ENCODE measurements at places on chromosomes 11 and 22.

DNA sequence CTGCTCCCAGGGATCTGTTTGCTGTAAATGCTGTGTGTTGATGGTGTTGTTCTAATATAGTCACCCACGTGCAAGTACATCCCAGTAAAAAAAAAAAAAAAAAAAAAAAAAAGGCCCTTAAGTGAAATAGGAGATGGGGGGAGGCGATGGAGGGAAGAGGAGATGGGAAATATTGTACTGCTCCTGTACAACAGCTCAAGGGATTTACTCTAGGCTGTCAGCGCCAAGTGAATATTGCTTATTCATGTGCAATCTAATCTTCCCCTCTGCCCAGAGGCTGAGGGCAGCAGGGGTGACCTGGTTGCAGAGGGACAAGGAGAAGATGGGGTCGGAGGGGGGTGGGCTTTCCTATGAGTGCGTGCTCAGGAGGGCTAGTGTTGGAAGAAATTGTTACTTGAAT is 206.2 kb upstream of the CADM1 start:
- no peak for DNase-seq

DNA sequence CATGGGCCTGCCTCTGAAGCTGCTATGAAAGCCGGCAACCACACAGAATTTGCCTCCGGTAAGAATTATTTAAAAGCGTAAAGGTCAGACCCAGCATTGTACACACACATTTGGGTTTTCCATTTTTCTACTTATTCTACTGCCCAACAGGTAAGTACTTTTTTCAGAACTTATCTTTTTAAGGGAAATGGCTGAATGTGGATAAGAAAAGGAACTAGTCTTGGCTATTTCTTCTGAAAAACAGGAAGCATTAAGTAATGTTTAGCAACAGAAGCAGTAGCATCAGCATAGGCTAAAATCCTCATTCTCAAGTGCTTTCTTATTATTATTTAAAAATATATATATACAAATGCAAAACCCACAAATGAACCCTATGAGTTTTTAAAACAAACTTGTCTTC is 103.1 kb downstream of the MPPED2 start:
- no peak for DNase-seq

GRCh38 chr11:46920755-46921154 is 2.4 kb upstream of the LRP4 start:
- no peak for DNase-seq

GRCh38 chr22:24247564-24248344 is 2.9 kb upstream of the GGT5 start:
- peak; percentile 32 for DNase-seq

GRCh38 chr11:76892306-76892705 is 31.6 kb downstream of the ACER3 start:
- no peak for DNase-seq

- DNase-seq, result no peak
Measured at GRCh38 chr22:41908411-41909309, 6.2 kb downstream of the SHISA8 start.

DNA sequence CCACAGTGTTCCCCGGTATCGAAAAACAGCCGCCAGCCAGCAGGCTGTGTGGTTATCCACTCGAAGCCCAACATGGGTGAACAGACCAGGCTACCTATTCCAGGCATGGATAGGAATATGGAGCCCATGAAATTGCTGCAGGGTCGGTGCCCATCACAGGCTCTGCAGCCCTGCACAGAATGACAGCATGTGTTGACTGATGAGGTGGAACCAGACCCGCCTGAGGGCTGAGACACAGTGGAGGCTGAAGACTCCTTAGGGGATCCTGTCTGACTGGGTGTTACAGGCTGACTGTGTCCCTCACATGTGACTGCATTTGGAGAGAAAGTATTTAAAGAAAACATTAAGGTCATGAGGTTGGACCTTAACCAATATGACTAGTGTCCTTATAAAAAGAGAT is 6.2 kb upstream of the YPEL1 start:
- DNase-seq, result no peak

DNA sequence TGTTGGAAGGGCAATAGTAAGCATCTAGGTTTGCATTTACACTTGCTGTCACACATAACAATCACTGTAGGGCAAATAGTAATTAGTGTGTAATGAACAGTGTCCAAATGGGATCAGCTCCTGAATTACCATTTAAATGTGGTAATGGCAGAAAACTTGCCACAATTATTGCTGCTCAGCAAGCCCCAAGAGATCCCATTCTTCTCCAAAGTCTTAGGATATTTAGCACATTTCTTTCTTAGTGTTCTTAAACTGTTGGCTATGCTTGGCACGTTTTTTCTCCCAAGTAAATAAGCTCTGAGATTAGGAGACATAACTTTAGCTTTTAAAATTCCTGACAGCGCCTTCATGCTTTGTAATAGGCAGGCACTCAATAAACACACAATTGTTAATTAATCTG is 1037.0 kb downstream of the DLG2 start:
- DNase-seq, result no peak

Measured in activated T-cell treated with anti-CD3 and anti-CD28 coated beads for 1 hour (primary cell).